Activated naive CD4-positive, alpha-beta T cell treated with anti-CD3 and anti-CD28 coated beads for 36 hours (primary cell): ENCODE measurements at places on chromosomes 4 and X.

DNA sequence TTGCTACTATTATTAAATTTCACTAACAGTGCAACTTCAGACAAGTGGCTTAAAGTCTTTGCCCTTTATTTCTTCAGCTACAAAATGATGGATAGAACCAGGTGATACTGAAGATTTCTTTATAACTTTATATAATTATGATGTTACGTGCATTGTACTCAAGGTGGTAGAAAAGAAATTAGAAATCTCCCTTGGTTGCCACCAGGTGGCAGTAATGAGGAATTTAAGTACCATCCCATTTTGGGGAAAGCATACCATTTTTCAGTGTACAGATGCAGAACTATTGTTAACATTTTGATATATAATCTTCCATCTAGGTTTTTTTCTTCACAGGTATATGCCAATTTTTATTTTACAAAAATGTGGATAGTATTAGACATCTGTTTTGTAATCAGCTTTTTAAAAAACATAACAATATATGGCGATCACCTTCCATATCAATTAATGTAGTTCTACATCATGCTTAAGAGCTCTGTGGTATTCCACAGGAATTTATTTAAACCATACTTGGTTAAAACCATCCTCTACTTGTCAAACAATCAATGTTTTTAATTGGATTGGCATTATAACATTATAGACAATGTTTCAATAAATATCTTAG lies 37.7 kb upstream of the RAB33B start:
- peak; percentile 10 for DNase-seq

DNA sequence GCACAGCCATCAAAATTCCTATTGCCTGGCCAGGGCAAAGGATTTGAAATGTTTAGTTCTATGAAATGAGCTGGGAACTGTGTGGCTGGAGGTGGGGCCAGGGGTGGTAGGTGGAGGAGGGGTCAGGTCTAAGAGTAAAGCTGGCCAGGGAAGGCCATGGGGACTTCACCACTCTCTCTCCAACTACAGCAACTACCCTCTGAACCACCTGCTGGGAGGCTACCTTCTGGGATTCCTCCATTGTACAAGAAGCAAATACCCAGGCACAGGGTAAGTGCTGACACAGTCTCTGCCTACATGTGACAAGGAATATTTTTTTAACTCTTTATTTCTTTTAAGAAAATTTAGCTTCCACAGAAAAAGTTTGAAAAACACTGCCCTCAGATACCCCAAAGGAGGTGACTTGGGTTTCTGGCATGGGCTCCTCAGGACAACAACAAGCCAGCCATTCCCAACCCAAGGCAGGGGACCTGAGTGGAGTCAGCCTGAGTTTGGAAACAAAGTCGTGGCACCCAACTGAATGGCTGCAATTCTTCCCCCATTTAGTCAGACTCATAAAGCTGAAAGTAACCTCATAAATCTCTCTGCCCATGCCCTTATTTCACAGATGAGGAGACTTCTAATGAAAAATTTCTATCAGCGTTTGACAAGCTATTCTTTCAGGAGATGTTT lies 593.8 kb upstream of the DIPK2B start:
- DNase-seq = no peak

DNA sequence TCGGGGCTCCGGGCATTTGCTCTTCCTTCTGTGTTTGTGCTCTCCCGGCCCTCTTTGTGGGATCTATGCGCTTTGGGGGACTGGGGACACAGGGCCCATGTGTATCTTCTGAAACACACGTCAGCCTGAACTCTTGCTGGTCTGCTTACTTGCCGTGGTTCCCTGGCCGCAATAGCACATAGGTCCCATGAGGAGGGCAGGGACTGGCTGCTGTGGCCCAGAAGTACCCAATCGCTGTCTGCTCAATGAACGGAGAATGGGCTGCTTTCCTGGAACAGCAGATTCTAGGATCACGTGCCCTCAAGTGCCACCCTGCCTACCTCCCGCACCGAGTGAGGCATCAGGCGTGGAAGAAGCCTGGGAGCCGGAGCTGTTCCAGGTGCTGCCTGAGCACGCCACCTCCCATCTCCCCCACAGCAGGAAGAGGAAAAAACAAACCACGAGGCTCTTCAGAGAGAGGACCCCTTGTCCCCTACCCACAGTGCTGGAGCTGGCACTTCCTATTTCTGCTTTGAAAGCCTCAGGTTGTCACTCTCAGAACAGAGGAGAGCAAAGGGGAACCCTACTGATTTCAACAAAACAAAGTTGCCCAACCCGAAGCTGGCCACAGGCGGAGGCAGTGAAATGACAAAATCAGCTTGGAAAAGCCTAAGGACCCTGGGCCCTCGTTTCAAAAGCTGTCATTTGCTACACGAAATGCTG lies 3.8 kb downstream of the G6PD start:
- peak; percentile 57 for DNase-seq

GRCh38 chr4:148170408-148171365 lies 271.5 kb downstream of the NR3C2 start:
- DNase-seq = peak; percentile 30

- DNase-seq = no peak
These were observed 2.7 kb downstream of the AFAP1 start for GRCh38 chr4:7937006-7937405.

GRCh38 chr4:40749717-40750460 lies at the start of gene NSUN7:
Gene NSUN7, plus strand, starts transcription at chr4:40749955. Its CDS starts 739 bp downstream, at chr4:40750694.
- DNase-seq = peak; percentile 69

- no peak for DNase-seq
These were observed 51.8 kb downstream of the MAP7D3 start for GRCh38 chrX:136199365-136199764.

DNA sequence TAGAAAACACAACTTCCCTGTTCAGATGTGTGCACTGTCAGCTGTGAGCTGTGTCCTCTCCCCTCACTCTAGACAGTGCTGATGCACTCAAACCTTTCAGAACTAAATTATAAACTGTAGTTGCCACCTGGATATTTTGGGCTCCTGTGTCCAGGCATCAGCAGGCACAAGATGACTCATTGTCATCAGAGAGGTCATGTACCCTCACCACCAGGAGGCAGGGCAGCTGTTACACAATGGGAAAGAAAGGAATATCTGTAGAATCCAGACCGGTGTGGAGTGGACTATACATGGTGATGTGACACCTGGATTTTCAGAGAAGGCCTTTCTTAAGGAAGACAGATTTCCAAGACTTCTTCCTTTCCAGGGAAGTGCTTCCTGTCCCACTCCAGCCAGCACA lies 854.4 kb upstream of the AGA start:
- no peak for DNase-seq

GRCh38 chrX:63652086-63652765 lies 132.8 kb downstream of the ARHGEF9 start:
- DNase-seq = no peak

DNA sequence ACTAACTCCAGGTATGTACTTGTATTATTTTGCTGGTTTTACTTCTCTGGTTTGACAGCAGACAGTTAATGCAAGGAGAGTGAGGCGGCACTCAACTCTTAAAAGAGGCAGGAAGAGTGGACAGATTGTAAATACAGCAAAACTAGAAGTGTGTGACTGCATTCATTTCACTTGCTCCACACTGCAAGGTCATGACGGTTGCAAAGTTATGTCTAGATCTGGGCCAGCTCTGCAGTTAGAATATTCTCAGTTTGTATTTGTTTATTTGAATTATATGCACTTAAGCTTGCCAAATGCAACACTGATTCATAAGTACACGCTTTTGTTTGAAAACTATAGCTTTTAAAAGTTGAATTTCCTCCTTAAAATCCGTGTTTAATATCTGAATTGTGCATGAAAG lies 148.9 kb downstream of the STIM2 start:
- DNase-seq = no peak
